ENCODE measurements at places on chromosomes 4 and X. TPM values are rescaled to one million over a fixed set of nuclear protein-coding genes. Genes with fewer than 3 reads are reported as not detected.

The PABPC1L2B gene
- not detected for total RNA-seq

- DNase-seq, result no peak
Observed at GRCh38 chrX:149865390-149865789, 15.6 kb upstream of the MAGEA8 start.

GRCh38 chrX:123138473-123138872 is 45.6 kb upstream of the GRIA3 start:
- DNase-seq, result peak; percentile 34

GRCh38 chr4:70678383-70678999 is 9.8 kb upstream of the UTP3 start:
- DNase-seq, result no peak

GRCh38 chrX:2954541-2954940 is 25.4 kb upstream of the ARSD start:
- DNase-seq, result no peak

The GPR119 gene
- not detected for total RNA-seq

DNA sequence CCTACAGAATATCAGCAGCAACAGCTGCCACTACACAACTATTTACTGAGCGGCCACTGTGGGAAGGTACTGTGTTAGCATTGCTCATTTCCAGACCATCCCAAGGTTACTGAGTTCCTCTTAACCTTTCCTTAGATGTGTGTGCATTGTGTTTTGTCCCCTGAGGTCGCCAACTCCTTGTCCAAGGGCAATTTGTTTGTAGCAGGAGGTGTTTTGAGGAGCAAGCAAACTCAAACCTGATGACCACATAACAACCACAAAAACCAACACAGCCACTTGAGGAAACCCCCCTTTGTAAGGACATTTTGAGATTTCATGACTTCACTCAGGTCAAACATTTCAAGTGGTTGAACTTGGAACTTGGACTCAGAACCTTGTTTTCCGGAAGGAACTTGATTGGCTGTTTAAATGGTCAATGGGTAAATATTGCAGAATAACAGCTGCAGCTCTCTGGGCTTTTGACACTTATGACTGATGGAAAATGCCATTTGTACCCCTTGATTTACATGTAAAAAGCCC is 122.3 kb downstream of the MID1IP1 start:
- DNase-seq, result no peak

The SPANXN4 gene
- total RNA-seq, result not detected

GRCh38 chrX:11347300-11347699 is 54.1 kb downstream of the AMELX start:
- DNase-seq, result no peak

GRCh38 chrX:9293051-9293496 is 171.8 kb upstream of the TBL1X start:
- DNase-seq, result no peak

DNA sequence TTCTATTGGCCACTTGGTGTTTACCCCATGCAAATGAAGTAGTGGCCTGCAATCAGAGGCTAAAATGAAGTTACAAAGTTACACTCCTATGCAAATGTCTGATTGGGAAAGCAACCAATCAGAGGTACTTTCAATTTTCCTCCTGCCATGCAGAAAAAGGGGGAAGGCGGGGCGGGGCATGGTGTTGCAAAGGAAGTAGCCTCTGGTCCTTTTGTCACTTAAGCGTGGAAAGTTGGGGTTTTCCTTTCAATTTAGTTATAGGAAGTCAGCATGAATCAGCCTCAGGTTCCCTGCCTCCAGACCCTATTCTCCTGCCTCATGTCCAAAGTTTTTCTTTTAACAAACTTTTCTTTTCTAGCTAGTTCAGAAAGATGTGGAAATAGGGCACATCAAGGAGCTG is 69.3 kb downstream of the GPC4 start:
- DNase-seq, result no peak

DNA sequence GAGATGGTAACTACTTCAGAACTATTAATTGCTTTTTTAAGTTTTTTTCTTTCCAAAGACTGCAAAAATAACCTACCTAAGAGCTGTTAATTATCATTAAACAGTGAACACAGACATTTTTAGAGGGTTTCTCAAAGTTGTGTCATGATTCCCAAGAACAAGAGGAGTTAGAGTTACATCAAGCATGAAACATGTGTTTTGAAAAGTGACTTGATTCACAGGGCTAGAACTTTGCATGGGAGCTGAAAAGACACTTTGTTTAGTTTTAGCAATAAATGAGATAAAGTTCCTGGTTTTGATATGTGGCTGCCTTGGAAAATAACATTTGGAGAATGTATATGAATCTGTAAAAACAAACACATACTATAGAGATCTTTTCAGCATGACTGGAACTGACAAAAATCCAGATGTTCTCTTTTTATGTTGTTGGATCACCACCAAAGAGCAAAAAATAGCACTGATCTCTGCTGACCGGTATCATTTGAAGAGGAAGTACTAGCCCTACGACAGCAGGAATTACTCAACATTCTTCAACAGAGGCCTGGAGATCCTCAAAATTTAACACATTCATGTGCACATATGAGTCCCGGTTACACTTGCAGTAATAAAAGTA is 173.0 kb upstream of the PCDH18 start:
- DNase-seq, result peak; percentile 73

DNA sequence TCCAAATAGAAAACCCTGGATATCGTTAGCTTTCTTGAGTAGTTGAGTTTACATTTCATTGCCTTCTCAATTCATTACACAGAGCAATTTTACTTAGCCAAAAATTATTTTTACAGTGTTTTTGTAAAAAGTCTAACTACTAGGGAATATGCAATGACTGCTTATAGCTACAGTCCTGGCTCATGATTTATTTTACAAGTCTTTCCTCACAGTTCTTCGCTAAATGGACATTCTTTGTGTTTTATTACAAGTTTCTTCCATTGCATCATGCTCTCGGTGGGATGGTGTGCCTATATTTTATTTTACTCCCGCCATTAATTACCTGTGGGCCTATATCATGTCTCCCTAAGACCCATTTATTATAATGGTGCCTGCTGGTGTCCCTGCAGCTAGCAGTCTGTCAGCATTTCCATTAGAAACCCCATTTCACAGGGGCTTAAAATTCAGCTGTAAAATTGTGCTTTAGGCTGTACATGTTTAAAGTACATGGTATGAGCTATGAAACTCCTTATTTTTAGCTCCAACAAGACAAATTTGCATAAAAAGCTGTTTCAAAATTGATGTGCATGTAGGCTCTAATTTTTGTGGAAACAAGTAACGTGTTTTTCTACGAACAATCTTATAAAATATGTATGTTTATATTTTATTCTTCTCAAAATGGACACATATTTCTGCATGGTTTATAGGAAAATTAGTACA is 227.4 kb downstream of the SLC7A11 start:
- no peak for DNase-seq

GRCh38 chr4:2867758-2868491 is 24.3 kb downstream of the ADD1 start:
- no peak for DNase-seq

- DNase-seq, result peak; percentile 84
Observed at GRCh38 chrX:626745-627509, 3.7 kb upstream of the SHOX start.

The ZFP42 gene
- total RNA-seq, result not detected

DNA sequence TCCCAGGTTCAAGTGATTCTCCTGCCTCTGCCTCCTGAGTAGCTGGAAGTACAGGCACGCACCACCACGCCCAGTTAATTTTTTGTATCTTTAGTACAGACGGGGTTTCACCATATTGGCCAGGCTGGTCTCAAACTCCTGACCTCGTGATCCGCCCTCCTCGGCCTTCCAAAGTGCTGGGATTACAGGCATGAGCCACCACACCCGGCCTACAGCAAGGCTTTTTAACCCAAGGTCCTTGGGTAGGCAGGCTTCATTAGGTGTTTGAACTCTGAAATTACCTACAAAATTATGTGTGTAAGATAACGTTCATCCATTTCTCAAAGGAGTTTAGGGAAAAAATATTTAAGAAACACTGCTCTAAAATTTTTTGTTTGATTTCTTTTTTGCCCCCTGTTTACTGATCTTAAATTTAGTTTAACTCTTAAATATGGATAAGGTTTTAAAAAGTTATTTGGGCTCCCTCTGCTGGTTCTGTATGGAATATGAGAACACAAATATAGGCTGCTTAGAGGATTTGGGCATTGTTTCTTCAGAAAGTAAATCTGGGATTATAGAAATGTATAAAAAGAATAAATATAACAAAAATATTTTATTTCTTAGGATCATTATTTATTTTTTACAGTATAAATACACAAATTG is 92.8 kb downstream of the CBR4 start:
- peak; percentile 22 for DNase-seq

DNA sequence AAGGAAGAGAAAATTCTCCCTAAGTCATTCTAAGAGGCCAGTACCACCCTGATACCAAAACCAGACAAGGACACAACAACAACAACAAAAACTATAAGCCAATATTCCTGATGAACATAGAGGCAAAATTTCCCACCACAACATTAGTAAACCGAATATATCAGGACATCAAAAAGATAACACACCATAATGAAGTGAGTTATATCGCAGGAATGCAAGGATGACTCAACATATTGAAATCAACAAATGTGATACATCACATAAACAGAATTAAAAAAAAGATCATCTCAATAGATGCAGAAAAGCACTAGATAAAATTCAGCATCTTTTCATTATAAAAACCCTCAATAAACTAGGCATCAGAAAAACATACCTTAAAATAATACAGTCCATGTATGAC is 1844.4 kb upstream of the PCDH10 start:
- no peak for DNase-seq

The HGFAC gene
- total RNA-seq, result not detected

The HEPH gene
- not detected for total RNA-seq

- no peak for DNase-seq
Observed at GRCh38 chr4:88212253-88212561, 53.8 kb upstream of the ABCG2 start.

GRCh38 chr4:14059006-14059405 is 431.5 kb upstream of the BOD1L1 start:
- DNase-seq, result no peak

GRCh38 chr4:85964298-85964697 is 395.6 kb downstream of the MAPK10 start:
- DNase-seq, result no peak

The MGST2 gene
- total RNA-seq, result 9.8 TPM

DNA sequence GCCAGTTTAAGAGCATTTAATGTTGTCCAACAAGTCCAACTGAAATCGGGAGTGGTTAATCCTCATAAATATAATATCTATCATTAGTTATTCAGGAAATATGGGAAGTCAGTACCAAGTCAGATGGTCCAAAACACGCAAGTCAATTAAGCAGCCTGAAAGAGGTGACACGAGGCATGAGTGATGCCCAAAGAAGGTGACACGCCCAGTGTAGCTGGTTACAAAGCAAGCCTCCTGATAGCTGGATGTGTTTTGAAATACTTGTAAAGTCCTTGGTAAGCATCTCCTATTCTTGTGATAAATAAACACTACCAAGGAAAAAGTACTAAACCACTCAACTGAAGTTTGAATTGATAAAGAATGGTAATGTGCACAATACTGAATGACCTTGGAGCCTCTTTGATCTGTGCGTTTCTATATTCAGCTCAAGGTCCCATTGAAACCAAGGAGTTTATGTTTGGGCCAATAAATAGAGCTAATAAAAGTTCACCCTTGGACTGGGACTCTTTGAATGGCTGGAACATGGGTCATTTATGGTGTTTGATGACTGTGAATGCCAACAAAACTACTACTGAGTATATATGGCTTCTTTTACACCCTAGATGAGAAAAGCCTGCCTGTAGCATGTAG is 93.2 kb upstream of the KLF3 start:
- no peak for DNase-seq

- DNase-seq, result no peak
Observed at GRCh38 chr4:10535912-10536311, 78.7 kb upstream of the ZNF518B start.

GRCh38 chr4:181294421-181294820 is 948.8 kb upstream of the TENM3 start:
- DNase-seq, result no peak

GRCh38 chrX:45385757-45386156 is 185.1 kb upstream of the DIPK2B start:
- DNase-seq, result peak; percentile 2

GRCh38 chr4:43763029-43763610 is 685.5 kb downstream of the KCTD8 start:
- no peak for DNase-seq

DNA sequence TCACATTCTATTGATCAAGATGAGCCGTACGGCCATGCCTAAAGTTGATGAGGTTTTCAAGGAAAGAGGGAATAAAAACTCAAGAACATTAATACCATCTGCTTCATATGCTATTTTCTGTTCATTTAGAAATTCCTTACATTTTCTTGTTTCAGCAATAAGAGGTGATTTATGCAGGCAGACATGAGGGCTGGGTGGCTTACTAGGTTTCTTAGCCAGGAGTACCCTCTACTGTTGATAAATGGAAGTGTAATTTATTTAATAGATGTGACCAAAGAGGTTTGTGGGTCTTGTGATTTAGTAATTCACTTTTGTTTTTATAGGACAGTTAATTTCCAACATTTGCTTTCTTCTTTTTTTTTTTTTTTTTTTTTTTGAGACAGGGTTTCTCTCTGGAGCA is 6.4 kb upstream of the SMIM9 start:
- DNase-seq, result peak; percentile 33

The CSAG3 gene
- not detected for total RNA-seq

DNA sequence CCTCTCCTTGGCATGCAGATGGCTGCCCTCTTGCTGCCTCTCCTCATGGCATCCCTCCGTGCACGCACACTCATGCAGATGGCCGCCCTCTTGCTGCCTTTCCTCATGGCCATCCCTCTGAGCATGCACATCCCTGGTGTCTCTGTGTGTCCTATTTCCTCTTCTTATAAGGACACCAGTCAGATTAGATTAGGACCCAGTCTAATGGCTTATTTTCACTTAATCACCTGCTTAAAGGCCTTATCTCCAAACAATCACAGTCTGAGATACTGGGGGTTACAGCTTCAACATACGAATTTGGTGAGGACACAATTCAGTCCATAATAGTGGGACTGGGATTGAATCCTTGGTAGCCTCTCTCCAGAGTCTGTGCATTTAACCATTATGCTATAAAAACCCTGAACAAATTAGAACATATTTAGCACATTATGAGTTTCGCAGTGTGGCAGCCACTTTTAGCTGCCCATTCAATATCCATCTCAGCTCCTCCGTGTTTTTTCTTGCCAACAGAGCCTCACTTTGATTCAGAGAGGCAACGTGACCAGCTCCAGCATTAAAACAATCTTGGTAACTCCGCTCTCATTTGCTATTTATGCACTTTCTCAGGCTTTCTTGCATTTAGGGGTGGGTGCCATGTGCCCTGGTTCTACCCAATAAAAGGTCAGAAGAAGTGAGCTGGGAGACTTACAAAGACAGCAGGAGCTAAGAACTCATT is 26.2 kb upstream of the TMEM150C start:
- no peak for DNase-seq

Data from HFFc6 (cell line).